ENCODE measurements at places on chromosomes 12 and 14. TPM values are rescaled to one million over a fixed set of nuclear protein-coding genes. Genes with fewer than 3 reads are reported as not detected.

NR1H4 gene
- not detected for total RNA-seq

ATP23 gene
- 4.7 TPM for total RNA-seq

KLRD1 gene
- total RNA-seq, result not detected

FOS gene
- 11.5 TPM for total RNA-seq

AVPR1A gene
- total RNA-seq, result 0.09 TPM

ZNF385A gene
- 23.4 TPM for total RNA-seq

ANO4 gene
- total RNA-seq, result not detected

SOX5 gene
- total RNA-seq, result not detected

REP15 gene
- 0.28 TPM for total RNA-seq

KRT3 gene
- total RNA-seq, result 0.06 TPM

CFAP251 gene
- total RNA-seq, result 1.3 TPM

KRT82 gene
- not detected for total RNA-seq

JAG2 gene
- total RNA-seq, result 25.3 TPM

DBX2 gene
- not detected for total RNA-seq

ZNF891 gene
- 0.34 TPM for total RNA-seq

BEST3 gene
- total RNA-seq, result 1.7 TPM

OXA1L gene
- 161 TPM for total RNA-seq

ARID2 gene
- 7.2 TPM for total RNA-seq

CCDC175 gene
- not detected for total RNA-seq

PIWIL1 gene
- total RNA-seq, result not detected

KRT80 gene
- 38.7 TPM for total RNA-seq

IGF1 gene
- not detected for total RNA-seq

RERGL gene
- not detected for total RNA-seq

FOXN4 gene
- total RNA-seq, result 0.08 TPM

AQP2 gene
- not detected for total RNA-seq

NEDD8 gene
- 527 TPM for total RNA-seq

SLC38A4 gene
- total RNA-seq, result 0.16 TPM

LTBR gene
- 239 TPM for total RNA-seq

NFATC4 gene
- 0.28 TPM for total RNA-seq

GRIP1 gene
- total RNA-seq, result 2.1 TPM

BCL2L14 gene
- not detected for total RNA-seq

KRT79 gene
- total RNA-seq, result 0.06 TPM

SYT1 gene
- 5.6 TPM for total RNA-seq

RNASE1 gene
- total RNA-seq, result 0.45 TPM

TMEM132C gene
- not detected for total RNA-seq

GLIPR1 gene
- total RNA-seq, result 31.7 TPM

TAS2R20 gene
- not detected for total RNA-seq

MON2 gene
- 18.4 TPM for total RNA-seq
